ENCODE measurements at places on chromosomes 12 and 14.

DNA sequence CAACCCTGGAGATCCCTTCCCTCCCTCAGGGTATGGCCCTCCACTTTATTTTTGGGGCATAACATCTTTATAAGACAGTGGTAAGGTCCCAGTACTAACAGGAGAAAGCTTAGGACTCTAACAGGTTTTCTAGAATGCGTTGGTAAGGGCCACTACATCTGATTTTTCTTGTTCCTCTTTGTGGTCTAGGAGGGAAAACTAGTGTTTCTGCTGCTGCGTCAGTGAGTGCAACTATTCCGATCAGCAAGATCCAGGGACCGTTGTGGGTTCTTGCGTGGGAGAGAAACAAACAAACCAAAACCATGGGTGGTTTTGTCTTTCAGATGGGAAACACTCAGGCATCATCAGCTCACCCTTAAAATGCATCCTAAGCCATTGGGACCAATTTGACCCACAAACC lies 123.6 kb upstream of the SLC16A7 start:
- no peak for DNase-seq

DNA sequence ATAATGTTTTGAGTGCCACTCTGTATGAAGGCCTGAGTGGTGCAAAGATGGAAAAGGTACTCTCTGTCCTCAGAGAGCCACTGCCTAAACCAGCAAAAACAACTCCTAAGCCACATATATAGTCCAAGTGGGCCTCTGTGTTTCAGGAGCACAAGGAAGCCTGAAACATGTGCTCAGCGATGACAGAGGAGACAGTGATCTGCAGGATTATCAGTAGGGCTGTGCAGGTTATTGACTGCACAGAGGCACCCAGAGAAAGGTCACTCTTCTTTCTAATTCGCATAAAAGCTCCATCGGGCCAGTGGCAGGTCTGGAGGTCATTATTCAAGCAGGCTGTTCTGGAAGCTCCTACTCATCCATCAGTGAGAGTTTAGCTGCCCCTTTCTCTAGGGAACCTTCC lies 361.9 kb downstream of the BCL11B start:
- DNase-seq: no peak

- DNase-seq: no peak
Observed at GRCh38 chr14:84446250-84446649, 1083.7 kb upstream of the FLRT2 start.

GRCh38 chr14:68520637-68521556 lies 272.0 kb downstream of the ZFP36L1 start:
- no peak for DNase-seq

DNA sequence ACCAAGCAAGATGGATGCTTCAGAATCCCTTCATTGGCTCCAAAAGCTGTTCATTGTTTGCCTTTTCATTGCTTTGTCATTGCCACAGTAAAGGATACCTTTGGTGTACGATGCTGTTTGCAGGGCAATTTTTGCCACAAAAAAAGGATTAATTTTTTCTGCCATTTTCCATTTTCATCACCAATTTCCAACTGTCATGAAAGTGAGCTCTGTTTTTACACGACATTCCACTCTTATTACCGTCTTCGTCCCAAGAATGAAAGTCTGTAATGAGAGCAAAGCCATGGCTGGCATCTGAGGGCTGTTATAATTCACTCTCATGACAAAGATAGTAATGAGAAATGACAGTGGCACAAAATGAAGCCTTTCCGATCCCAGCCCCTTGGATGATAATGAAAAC lies 272.7 kb upstream of the DCN start:
- no peak for DNase-seq

- DNase-seq: no peak
Observed at GRCh38 chr14:83734431-83734830, 1795.5 kb upstream of the FLRT2 start.

DNA sequence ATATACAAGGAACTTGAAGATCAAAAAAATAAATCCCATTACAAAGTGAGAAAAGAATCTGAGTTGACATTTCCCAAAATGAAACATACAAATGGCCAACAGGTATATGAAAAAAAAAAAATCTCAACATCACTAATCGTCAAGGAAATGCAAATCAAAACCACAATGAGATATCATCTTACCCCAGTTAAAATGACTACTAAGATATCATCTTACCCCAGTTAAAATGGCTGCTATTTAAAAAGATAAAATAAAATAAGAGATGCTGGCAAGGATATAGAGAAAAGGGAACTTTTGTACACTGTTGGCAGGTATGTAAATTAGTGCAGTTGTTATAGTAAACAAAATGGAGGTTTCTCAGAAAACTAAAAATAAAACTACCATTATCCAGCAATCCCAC lies 44.4 kb downstream of the PLEKHG7 start:
- DNase-seq: no peak

GRCh38 chr12:124307556-124307825 lies 12.6 kb downstream of the RFLNA start:
- DNase-seq: no peak

GRCh38 chr14:96573473-96574100 lies 71.4 kb downstream of the PAPOLA start:
- no peak for DNase-seq

- DNase-seq: no peak
Observed at GRCh38 chr12:50309950-50310349, 26.6 kb upstream of the LIMA1 start.

- DNase-seq: no peak
Observed at GRCh38 chr12:122995503-122996187, 15.2 kb downstream of the ARL6IP4 start.

DNA sequence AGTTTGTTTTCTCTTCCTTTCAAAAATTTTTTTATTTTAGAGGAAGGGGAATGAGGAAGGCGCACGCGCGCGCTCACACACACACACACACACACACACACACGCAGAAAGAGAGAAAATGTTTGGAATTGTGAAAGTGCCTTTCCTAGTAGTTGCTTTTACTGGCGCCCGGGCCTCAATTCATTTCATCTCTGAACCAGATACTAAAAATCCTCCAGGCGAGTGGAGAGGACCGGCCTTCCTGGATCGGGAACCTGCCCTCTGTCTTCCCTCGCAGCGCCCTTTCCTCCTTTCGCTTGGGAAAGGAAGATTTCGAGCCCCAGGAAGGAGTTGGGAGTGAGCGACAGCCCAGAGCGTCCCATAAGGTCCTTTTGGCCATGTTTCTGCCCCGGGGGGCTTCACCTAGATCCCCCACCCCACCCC lies 7.8 kb upstream of the TBX3 start:
- no peak for DNase-seq

- DNase-seq: no peak
Observed at GRCh38 chr12:117097159-117097558, 2.1 kb downstream of the TESC start.

DNA sequence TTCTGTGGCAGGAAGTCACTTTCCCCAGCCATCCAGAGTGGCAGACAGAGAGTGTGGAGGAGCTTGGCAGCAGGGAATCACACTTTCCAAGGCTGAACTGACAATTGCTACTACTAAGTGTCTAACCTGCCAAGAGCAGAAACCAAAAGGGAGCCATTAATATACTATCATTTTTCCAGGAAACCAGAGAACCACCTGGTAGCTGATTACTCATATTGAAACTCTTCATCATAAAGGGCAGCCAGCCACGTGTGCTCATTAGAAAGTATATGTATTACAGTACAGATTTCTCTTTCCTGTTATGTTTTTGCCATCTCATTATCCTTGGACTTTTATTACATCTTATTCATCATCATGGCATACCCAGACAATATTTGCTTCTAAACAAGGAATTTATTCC lies 374.9 kb downstream of the GXYLT1 start:
- DNase-seq: no peak

DNA sequence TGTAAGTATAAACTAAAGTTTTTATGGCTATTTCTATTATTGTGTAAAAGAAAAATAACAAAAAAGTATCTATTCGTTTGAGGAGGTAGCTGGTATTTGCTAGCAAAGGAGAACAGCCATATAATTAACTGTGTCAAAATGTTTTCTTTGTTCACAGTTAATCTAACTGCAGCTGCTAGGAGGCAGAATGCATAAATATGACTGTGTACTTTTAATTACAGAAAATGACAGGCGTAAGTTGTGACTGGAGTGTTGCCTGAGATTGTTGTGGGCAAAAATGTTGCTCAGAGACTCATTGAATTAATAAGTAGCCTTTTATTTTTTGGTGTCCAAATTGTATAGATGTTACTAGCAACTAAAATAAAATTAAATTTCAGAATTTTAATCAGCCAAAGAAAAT lies 33.5 kb downstream of the PTPRO start:
- no peak for DNase-seq

DNA sequence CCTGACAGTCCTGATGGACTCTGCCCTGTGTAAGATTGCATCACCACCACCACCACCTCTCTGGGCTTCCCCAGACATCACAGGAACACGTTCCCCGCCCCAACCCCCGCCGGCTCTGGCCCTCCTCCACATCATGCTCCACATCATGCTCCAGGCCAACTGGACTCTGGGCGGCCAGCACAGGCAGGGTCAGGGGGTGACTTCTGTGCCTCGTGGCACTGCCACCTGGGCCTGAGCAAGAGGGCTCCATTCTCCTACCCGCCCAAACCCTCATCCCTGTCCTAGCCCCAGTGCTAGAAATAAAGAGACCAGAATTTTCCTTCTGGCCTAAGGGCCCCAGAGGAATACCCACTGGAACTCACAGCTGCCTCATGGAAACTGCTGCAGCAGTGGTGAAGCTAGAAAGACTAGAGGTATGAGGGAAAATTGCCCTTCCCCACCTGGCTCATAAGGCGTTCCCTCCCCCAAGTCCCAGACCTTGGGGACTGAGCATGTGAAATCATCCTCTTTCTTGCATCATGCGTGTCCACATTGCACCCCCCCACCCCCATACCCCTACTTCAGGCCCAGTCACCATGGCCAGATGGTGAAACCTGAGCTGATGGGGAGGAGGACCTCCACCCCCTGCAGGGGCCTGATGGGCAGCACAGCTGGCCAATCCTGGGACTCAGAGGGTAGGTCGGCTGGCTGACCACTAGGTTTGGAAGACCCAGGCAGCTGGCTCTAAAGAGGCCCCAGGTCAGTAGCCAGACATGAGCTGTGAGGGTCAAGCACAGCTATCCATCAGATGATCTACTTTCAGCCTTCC lies at the start of gene INHBE:
Gene INHBE, plus strand, starts transcription at position 742 of the 808 bp plus-strand sequence. CDS start 230 bp downstream, outside the sequence.
- no peak for DNase-seq

- no peak for DNase-seq
Observed at GRCh38 chr12:112346194-112346593, 36.0 kb downstream of the HECTD4 start.

DNA sequence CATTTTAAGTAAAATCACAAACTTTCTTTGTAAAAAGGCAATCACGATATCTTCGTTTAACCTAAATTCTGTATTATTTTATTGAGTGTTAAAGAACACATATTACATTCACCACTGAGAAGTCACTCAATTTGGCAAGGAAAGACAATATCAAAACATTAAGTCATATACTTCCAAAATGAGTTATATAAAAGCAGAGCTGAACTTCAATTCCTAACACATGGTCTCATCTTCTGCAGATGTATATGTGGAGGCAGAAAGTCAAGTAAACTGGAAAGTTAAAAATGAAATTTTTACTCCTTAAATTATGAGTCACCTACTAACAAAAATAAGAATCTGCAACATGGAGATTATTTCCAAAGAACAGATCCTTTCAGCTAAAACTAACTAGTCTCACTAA lies 28.7 kb downstream of the BMAL2 start:
- DNase-seq: no peak

DNA sequence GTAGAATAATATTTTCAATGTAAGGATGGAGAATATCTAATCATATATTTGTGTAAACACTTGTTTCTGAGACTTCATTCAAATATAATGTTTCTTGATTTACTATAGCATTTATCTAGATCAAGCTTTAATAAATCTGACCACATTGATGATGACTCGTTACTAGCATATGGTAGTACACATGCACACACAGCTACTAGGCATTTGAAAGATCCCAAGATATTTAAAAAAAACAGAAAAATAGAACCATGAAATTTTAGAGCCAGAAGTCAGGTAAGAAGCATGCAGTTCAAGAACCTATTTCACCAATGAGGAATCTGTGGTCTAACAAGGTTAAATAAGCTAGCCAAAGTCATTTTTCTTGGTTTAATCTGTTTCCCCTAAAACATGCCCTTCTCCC lies 32.0 kb downstream of the DCP1B start:
- DNase-seq: no peak

GRCh38 chr14:100526632-100527031 lies 60.6 kb downstream of the BEGAIN start:
- DNase-seq: no peak

- no peak for DNase-seq
Observed at GRCh38 chr14:33570694-33571310, 380.1 kb downstream of the EGLN3 start.

DNA sequence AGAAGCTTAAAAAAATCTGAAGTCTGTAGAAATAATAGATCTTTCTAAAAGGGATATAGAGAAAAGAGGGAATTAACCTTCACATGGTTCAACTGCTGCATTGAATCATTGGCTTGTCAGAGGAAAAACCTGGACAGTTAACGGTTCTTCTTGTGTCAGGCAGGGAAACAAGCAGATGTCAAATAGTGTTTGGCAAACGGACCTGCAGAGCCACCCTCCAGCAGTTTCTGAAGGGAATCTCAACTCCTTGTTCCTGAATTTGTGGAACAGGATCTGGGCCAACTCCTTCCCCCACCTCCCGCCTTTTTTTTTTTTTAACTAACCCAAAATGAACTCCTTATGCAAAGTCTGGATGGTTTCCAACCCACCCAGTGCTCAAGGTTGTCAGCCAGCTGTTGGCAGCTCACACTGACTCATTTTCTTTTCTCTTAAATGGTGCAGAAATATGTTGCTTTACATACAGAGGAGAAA lies 187.3 kb downstream of the CAND1 start:
- DNase-seq: no peak

DNA sequence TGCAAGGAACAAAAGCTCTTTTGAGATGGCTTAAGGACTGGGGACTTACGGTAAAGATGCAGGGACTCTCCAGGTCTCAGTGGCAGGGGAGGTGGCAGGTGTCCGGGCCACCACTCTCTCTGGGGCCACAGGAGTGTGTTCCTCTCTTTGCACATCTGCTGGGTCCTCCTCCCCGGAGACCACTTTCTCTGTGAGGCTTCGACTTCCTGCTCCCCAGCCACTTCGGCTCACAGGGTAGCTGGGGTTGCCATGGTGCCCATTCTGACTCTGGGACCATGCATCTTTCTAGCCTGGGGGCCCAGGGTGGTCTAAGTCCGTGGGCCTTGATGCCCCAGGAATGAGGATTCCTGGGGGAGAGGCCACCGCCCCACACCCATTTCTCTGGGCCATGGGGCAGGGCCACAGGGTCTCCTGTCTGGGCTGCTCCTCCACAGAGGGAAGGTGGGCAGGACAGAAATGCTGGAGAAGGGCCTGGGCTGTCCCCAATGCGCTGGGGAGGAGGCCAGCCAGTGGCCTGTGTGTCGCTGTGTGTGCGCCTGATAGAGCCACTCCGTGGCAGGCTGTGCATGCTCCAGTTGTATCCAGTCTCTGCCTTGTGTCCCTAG lies 38.5 kb downstream of the CCDC92 start:
- DNase-seq: no peak

- DNase-seq: no peak
Observed at GRCh38 chr12:46458500-46459102, 86.0 kb upstream of the SLC38A2 start.
